ENCODE measurements at places on chromosomes 6 and 20.

DNA sequence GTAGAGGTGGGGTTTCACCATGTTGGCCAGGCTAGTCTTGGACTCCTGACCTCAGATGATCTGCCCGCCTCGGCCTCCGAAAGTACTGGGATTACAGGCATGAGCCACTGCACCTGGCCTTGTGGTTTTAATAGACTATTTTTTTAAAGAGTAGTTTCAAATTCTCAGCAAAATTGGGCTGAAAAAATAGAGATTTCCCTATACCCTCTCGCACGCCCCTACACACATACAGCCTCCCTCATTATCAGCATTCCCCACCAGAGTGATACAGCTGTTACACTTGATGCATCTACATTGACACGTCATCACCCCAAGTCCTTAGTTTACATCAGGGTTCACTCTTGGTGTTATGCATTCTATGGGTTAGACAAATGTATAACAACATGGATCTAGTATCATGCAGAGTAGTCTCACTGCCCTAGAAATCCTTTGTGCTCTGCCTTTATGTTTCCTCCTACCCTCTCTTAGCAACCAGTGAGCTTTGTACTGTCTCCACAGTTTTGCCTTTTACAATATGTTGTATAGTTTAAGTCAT is 103.6 kb downstream of the CDYL start:
- no peak for DNase-seq

- DNase-seq: no peak
Measured at GRCh38 chr6:68760485-68760884, 125.4 kb downstream of the ADGRB3 start.

GRCh38 chr6:139539852-139540251 is 165.4 kb upstream of the CITED2 start:
- no peak for DNase-seq

DNA sequence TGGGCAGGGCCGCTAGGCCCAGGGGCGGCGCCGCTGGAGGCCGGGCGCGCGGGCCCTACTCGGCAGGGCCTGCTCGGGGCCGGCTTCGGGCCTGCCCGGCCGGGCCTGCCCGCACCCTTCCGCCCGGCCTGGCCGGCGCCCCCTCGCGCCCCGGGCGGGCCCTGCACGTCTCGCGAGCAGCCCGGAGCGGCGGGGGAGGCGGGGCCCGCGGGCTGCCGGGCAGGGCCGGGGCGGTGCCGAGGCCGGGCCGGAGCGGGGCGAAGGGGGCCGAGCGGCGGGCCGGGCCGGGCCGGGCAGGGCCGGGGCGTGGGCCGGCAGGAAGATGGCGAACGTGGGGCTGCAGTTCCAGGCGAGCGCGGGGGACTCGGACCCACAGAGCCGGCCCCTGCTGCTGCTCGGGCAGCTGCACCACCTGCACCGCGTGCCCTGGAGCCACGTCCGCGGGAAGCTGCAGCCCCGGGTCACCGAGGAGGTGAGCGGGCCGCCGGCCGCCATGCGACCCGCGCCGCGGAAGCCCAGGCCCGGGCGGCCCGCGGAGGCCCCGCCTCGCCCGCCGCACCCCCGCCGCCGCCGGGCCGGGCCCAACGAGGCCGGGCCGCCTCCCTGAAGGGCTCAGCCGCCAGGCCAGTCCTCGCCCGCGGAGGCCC is at the start of gene NPEPL1:
NPEPL1 (plus strand) TSS at position 222 of the 647 bp plus-strand sequence; CDS start at position 323, 101 bp downstream.
- DNase-seq: peak; percentile 34

- DNase-seq: no peak
Measured at GRCh38 chr6:11210386-11211138, 21.9 kb downstream of the NEDD9 start.

- no peak for DNase-seq
Measured at GRCh38 chr6:125944434-125944816, 12.1 kb upstream of the HINT3 start.

DNA sequence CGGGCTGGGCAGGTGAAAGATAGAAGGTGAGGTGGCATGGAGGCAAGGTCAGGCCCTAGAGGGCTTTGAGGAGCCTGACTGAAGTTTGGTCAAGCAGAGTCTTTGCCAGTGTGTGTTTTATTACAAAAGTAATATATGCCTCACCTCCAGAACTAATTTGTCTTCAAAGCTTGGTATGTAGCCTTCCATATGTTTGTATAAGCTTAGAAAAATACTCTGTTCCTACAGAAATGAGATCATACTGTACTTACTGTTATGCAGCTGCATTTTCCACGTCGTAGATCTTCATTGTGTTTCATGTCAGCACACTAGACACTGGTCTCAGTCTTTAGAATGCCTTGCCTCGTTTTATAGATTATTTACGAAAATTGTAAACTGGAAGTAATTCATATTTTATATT is 61.8 kb downstream of the ANKS1A start:
- no peak for DNase-seq

GRCh38 chr20:371755-372542 is 8.6 kb upstream of the TRIB3 start:
- DNase-seq: no peak

GRCh38 chr6:33163540-33163939 is 28.7 kb downstream of the COL11A2 start:
- DNase-seq: no peak

DNA sequence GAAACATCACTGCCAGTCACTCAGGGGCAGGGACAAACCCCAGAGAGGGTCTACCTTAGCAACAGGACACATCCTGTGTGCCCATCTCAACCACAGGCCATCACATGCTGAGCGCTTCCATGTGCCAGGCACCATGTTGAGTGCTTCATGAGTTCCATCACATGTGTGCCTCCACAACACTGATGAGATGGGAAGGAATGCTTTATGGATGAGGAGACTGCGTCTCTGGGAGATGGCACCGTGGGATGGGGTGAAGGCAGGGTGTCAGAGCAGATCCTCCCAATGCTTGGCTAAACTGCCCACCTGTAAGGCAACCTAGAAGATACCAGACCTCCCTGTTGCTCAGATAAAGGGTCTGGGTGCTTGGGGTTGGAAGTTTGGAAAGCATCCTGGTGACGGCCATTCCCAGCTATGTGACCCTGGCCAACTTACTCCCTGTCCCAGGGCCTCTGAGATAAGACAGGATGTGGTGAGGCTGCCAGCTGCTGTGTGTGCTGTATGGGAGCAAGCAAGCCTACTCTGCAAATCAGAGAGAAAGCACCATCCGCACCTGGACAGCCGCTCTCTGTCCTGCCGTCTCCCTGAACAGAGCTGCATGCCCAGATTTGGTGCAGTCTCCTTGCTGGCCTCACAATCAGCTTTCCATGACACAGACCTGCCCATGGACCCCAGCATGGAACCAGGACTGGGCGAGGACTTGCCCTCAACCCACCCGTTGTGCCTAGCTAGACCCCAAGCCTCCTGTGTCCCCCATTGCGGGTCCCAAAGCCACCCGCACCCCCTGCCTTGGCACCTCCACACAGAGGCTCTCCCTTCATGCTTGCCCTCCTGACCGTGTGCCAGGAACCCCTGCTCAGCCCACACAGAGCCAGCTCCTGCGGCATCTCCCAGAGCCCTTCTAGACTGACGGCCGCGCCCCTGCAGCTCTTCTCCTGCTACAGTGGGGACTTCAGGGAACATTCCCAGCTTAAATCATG is 143.7 kb downstream of the SYNDIG1 start:
- DNase-seq: no peak

DNA sequence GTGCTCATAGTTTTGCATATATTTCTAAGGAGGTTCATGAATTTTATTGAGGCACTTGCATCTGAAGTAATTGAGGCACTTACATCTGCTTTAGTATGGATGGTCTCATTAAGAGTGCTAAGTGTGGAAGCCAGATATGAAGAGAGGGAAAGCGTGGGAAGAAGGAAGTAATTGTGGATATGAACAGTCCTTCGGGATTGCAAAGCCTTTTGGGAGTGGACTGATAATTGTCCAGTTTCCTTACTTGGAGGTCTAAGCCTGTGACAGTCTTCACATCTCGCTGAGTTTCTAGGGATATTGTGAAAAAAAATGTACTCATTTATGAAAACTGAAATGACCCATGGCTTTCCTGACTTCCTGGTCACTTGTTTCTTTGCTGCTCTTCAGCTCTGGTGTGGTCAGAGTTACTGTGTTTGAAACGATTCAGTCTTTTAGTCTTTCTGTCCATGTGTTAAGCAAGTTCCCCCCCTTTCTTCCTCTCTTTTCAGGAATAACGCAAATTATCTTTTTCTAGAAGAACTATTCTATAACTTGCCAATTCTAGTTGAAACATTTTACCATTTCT is 137.3 kb downstream of the ZFAND3 start:
- DNase-seq: no peak

GRCh38 chr6:135962731-135963130 is 111.2 kb downstream of the PDE7B start:
- no peak for DNase-seq

GRCh38 chr6:44664716-44665115 is 277.2 kb downstream of the CDC5L start:
- no peak for DNase-seq

- DNase-seq: no peak
Measured at GRCh38 chr6:143980921-143981320, 27.1 kb downstream of the PLAGL1 start.

DNA sequence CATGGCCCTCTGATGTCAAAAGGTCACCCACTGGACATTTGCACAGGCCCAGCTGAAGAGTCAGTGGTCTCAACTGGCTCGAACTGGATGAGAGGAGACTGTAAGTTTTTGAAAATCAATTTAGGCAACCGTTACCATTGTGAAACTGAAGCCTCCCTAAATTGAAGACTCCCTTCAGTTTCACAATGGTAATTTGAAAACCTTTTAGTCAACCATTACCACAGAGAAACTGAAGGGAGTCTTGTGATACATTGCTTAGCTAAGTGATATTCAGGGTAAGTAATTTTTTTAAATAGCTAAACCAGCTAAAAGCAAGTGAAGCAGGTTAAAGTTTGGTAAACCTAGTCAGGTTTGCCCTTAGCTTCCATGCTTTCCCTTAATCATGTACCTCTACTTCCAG is 197.3 kb upstream of the NT5E start:
- no peak for DNase-seq

DNA sequence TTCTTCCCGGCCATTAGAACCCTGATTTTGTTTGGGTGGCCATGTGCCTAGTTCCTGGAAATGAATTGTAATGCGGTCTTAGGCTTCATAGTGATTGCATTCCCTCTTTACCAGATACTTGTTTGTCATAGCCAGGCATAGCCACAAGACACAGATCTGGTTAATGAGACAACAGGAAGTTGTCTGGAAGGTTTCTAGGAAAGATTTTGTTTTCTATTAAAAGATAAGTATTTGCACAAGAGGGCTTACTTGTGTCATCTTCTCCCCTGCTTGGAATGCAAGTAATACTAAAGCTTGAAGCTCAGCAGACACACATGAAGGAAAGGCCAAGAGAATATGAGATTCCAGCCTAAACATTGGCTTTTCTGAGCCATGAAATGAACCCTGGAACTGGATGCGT is 12.9 kb downstream of the FARS2 start:
- no peak for DNase-seq

- no peak for DNase-seq
Measured at GRCh38 chr20:59824711-59825562, 108.5 kb downstream of the SYCP2 start.

DNA sequence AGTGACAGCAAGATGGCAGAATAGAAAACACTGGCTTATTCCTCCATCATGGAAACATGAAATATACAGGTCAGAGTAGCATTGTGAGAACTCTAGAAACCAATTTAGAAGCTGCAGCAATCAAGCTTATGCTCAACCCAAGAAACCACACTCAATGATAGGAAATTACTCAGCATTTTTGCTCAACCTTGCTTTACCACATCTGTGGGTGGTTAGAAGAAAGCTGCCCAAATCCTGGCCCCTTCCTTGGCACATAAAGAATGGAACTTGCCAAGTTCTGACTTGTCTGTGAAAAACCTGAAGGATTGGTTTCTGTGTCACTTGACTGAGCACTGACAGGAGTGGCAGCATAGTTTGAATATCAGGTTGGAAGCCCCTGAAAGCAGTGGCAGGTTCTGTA is 108.0 kb upstream of the MOCS1 start:
- no peak for DNase-seq

DNA sequence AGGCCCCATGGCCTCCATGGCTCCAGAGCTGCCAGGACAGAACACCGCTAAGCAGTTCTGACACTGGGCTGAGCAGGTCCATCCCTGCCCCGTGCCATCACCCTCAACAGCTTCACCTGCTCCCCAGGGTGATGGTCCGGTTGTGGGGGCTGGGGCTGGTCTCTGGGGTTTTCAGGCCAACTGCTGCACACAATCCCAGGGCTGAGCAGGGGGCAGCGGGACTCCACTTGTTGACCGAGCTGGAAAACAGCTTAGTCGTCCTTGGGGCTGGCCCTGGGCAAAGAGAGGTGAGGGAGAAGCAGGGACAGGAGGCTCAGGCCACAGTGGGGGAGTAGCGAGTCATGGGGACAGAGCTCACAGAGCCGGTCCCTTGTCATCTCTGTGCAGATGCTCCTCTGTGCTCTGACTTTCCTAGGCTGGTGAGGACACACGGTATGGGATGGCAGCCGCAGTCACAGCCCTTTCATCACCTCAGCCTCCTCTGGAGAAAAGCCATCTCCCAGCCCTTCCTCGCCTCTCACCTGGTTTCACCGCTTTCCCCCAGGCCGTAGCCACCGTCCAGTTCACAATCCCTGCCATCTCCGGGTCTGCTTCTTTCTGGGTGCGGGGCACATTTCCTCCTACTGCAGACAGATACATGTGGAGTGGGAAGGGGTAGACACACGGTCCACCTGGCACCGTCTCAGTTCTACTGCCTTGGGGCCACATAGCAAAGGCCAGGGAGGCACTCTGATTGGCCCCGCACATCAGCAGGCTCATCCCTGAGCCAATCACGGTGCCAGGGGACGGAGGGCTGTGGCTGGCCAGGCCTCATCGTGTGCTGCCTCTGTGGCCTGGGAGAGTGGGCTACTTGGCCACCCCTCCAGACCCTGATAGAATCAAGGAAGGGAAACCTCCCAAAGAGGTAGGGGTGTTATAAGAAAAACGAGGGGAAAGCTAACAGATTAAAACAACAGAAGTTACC is 19.1 kb downstream of the MDFI start:
- DNase-seq: no peak

DNA sequence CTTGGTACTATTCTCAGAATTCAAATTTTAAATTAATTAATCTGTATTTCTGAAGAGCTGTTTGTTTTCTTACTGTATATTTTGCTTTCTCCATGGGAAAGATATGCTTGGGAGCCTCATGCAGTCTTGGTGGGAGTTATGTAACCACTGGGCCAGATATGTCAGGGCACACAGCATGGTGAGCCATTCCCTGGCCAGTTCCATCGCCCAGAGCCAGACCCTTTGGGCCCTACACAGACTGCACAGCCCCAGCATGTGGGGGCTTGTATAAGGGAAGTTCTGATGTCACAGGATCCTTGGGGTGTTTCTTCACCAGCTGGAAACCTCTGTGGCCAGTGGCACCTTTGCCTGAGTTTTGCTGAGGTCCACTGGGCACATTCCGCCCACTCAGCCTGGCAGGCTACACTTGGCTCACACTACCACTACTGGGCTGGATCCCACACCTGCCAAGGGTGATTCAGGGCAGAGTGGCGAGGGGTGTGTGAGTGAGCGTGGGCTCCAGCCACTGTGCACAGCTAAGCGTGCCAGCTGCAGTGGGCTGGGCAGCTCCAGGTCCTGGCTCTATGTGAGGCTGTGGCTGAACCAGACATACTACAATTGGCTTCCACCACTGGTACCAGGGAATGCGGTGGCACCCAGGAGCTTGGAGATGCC is 293.5 kb downstream of the ARHGAP18 start:
- DNase-seq: no peak
